ENCODE measurements at places on chromosomes 11 and 22.

DNA sequence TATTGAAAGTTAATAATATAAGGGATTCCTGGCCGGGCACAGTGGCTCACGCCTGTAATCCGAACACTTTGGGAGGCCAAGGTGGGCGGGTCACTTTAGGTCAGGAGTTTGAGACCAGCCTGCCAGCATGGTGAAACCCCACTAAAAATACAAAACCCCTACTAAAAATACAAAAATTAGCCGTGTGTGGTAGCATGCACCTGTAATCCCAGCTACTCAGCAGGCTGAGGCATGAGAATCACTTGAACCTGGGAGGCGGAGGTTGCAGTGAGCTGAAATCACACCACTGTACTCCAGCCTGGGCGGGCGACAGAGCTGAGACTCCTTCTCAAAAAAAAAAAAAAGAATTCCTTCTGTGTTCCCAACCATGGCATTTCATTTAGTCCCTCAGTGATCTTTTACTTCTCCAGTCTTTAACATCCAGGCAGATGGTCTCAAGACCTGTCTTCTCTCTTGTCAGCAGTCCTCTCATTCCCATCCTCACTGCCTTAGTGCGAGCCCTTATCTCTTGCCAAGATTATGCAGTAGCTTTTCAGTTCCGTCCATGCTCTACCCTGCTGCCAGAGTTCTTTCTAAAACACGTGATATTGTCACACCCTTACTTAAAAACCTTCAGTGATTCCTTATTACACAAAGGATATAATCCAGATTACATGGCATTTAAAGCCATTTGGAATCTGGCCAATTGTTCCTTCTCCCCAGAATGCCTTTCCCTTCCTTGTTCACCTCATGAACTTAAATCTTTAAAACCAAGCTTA is 17.9 kb downstream of the RTN3 start:
- no peak for DNase-seq

- no peak for DNase-seq
Observed at GRCh38 chr11:72869831-72870230, 55.6 kb downstream of the ATG16L2 start.

GRCh38 chr11:79931692-79932091 is 490.9 kb upstream of the TENM4 start:
- no peak for DNase-seq

- DNase-seq: no peak
Observed at GRCh38 chr11:123838659-123839058, 32.5 kb upstream of the OR6M1 start.

DNA sequence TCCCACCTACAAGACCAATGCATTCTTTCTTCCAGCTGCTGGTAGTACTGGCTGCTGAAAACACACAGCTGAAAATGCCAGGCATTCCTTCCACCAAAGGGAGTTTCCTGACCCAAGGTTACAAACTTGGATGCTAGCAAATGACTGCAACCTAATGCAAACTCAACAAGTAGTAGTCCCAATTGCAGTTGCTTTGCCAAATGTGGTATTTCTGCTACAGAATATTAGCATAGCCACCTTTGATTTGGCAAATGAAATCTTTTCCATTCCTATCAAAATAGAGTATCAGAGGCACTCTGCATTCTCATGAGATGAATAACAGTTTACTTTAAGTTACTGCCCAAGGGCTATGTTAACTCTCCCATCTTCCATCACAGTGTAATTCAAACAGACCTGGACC is 172.0 kb upstream of the ARHGAP42 start:
- DNase-seq: no peak

DNA sequence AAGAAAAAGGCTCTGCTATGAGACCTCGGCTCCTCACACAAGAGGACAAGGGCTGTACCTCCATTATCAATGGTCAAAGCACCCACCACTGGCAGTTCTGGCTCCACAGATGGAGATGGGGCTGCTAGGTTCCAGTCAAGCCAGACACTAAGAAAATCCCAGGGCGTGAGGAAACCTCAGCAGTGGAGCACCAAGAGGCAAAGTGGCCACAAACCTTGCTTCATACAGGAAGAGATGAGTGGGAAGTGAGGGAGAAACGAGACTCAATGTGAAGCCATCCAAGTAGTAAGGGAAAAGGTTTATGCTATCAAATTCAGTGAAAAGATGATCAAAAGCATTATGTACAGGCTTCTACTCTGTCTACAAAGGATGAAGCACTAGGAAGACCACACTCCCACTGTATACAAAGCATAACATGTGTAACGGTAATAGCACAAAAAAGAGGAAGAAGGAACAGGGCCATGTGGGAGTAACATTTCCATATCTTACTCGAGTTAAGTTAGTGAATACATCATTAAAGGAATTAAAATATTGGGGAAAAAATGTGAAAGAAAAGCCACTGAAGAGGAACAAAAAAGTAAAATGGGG is 27.0 kb downstream of the POLDIP3 start:
- no peak for DNase-seq

GRCh38 chr11:1479006-1479677 is 7.4 kb downstream of the MOB2 start:
- DNase-seq: no peak

- DNase-seq: no peak
Observed at GRCh38 chr11:79578116-79578515, 137.3 kb upstream of the TENM4 start.

DNA sequence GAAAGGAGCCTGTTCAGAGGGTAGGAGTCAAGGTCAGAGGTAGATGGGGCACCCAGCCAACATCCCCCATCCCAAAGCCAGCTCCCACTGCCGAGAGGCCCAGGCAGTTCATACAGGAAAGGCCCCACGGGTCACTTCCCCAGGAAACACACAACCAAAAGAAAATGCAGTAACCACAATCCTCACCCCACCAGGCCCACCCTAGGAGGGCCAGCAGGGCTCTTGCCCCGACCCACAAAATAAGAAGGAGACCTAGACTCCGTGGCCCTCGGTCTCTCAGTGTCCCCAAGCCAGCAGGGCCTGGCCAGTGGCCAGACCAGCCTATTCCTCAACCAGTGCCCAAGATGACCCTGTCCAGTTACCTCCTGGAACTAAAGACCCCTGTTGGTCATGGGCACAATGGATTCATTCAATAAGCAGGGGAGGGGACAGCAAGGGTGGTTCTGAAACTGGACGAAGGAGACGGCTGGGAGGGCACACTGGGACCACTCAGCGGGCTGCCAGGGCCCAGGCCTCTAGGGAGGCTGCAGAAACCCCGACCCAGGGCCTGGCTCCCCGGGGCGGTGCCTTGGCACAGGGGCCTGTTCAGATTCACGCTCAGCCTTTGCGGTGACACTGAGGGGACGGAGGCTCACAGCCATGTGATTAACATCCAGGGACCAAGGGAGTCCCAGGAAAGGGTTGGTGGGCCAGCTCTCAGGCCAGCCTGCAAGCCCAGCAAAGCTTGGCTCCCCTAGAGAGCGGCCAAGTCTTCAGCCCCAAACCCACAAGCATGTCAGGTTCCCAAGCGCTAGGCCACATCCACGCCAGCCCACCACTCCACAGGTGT is 5.5 kb downstream of the RAB3IL1 start:
- DNase-seq: no peak

GRCh38 chr11:9120664-9121468 is 29.5 kb upstream of the SCUBE2 start:
- DNase-seq: no peak

GRCh38 chr11:11163669-11164333 is 189.2 kb downstream of the CSNK2A3 start:
- no peak for DNase-seq

GRCh38 chr11:64674774-64675173 is 48.2 kb downstream of the NRXN2 start:
- DNase-seq: no peak

- no peak for DNase-seq
Observed at GRCh38 chr11:18697576-18697975, 1.0 kb upstream of the TMEM86A start.

DNA sequence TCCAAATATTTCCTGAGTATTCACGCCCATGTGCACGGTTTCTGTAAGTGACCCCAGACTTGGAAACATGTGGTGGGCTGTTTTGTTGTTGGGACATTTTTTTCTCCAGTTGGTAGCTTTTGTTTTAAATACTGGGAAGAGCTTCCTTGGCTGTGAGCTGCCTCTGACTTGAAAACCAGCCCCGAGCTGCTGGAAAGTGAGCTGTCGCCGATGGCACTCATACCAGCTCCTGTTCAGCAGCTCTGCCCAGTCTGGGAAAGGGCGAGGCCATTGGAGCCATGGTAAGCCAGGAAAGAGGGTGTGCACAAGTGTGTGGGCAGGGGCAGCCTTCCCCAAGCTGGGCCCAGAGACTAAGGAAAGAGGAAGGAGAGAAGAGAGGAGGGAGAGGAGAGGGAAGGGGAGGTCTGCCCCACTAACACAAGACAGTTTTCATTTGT is 3.2 kb upstream of the FLI1 start:
- DNase-seq: no peak

GRCh38 chr22:17213976-17214375 is 5.3 kb downstream of the ADA2 start:
- DNase-seq: no peak

- DNase-seq: no peak
Observed at GRCh38 chr11:1128311-1129142, 29.2 kb upstream of the MUC5AC start.

DNA sequence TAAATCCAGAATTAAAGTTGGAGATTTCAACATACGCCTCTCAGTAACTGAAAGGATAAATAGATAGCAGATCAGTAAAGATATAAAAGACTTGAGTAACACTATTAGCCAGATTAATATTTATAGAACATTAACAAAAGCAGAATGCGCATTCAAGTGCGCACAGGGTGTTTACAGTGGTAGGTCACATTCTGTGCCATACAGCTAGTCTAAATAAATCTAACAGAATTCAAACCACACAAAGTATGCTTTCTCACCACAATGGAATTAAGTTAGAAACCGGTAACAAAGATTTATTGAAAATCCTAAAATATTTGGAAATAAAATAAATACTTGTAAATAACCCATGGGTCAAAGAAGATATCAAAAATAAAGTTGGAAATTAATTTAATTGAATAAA is 341.0 kb downstream of the DYNC2H1 start:
- no peak for DNase-seq

DNA sequence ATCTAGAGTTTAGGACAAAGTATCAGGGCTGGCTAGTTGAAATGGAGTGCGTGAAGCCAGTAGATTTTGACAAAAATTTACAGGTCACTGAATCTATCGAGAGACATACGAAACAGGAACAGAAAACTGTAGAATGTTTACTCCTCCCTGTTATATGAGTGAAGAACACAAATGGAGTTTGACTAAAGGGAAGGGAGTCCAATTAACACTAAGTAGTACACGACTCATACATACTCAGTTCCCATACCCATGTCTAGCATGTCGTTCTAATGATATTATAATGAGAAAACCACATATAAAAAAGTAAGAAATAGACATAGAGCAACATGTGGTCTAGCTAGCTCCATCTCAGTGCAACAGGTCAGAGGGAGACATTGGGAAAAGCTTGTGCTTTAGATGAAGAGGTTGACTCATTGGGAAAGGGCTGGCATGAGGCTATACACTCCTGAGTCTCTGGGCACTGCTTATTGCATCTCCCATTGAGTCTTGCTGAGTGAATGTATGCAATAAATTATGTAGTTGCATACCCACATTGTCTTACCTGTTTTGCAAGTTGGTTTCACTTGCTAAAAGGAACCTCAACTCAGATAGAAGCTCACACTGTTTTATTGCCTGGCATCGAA is 43.5 kb downstream of the CD44 start:
- DNase-seq: no peak

DNA sequence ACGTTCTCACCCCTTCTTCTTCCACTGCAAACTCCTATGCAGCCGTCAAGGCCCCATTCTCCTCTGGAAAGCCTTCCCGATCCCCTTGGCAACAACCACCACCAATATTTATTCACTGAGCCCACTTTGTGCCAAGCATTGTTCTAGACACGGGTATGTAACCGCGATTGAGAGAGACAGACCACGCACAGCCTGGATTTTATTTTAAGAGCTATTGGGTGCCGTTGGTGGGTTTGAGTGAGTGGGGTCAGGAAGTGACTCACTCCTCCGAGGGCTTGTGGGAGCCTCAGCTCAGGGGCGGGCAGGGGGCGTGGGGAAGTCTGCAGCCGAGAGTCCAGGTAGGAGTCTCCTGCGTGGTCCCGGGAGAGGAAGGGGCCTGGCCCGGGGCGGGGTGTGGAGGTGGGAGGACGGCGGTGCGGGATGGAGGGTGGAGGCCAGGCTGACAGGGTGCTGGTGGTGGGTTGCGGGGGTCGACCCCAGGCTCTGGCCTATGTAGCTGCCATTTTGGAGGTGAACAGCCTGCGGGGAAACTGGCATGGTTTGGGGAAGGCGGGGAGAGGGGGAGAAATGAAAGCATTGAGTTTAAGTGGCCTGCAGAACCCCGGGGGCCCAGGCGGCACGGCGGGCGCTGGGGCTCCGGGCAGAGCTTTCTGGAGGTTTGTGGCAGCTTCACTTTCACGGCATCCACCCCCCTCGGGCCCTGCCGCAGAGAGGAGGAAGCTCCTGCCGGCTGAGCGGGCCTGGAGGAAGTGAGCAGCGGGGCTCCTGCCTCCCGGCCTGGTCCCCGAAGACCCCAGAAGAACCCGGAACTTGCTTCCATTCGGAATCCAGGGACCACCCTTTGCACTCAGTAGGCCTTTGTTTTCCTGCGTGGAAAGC is 547 bp downstream of the PARVG start:
- DNase-seq: no peak

DNA sequence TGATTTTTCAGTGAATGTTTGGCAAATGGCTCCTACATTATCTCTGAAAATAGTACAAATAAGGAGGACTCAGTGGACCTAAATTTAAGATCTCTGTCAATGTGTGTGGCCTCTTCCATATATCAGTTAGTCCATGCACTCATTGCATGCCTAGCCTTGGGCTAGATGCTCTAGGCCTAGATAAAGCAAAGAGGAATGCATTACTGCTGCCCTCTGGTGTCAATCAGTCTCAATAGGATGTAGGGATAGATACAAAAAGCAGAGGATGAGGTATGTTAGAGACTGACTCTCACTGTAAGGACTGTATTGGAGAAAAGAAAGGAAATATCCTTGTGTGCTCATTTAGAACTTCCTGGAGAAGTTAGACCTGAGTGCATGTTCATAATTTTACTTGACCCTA is 42.0 kb downstream of the MS4A2 start:
- DNase-seq: peak; percentile 62

- DNase-seq: no peak
Observed at GRCh38 chr22:43433451-43434274, 21.8 kb downstream of the MPPED1 start.

GRCh38 chr11:110410651-110411050 is 19.1 kb upstream of the FDX1 start:
- no peak for DNase-seq

DNA sequence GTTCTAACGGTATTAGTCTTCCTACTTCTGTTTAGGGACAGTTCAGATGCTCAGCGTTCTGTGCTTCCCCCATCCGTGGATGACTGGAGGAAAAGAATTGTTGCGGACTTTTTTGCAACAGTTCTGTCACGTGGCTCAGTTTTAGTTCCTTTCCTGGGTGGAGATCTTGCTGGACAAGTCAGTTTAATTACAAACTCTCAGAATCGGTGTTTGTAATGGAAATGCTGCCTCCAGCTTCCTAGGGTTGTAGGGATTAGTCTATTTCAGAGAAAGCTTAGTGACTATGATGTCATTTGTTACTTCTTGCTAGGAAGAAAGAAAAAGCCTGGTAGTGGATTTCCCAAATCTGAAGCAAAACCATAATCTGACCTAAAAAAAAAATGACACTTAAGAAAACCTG is 320.4 kb downstream of the CADM1 start:
- DNase-seq: no peak
